ENCODE measurements at places on chromosomes 3 and 15.

DNA sequence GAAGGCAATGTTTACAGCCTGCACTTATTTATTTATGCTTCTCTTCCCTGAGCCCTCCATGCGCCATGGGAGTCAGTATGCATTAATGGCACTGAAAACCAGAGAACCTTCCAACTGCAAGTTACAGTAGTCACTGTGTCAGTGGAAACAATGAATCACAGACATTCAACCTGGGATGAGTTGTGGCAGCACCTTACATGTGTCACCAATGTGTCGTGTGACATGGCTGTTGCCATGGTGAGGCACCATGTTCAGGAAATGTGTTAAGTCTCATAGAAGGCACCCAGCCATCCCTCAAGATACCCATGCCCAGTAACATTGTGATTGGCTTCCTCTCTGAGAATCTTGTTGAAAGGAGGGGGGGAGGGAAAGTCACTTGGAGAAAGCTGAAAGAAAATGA, 105.0 kb downstream of the FOXP1 start:
- no peak for DNase-seq

GRCh38 chr15:66253418-66254088, at the start of gene MEGF11:
TSS of gene MEGF11 (minus strand) at chr15:66253750. CDS start at chr15:66128403, 125,347 bp downstream.
- DNase-seq = no peak

- no peak for DNase-seq
Observed at GRCh38 chr3:63642488-63642887, 10.0 kb upstream of the SNTN start.

DNA sequence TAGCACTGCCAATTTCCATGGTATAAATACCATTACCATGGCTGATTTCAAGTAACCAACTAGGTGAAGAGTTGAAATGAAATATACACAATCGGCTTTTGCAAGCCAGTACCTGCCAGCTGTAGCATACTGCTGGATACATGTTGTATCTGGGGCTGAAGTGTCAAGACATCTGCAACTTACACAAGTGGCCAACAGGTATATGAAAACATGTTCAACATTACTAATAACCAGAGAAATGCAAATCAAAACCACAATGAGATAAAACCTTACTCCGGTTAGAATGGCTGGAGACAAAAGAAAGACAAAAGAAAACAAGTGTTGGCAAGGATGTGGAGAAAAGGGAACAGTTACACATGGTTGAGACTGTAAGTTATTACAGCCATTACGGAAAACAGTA, 11.6 kb downstream of the ATOSA start:
- DNase-seq = no peak

DNA sequence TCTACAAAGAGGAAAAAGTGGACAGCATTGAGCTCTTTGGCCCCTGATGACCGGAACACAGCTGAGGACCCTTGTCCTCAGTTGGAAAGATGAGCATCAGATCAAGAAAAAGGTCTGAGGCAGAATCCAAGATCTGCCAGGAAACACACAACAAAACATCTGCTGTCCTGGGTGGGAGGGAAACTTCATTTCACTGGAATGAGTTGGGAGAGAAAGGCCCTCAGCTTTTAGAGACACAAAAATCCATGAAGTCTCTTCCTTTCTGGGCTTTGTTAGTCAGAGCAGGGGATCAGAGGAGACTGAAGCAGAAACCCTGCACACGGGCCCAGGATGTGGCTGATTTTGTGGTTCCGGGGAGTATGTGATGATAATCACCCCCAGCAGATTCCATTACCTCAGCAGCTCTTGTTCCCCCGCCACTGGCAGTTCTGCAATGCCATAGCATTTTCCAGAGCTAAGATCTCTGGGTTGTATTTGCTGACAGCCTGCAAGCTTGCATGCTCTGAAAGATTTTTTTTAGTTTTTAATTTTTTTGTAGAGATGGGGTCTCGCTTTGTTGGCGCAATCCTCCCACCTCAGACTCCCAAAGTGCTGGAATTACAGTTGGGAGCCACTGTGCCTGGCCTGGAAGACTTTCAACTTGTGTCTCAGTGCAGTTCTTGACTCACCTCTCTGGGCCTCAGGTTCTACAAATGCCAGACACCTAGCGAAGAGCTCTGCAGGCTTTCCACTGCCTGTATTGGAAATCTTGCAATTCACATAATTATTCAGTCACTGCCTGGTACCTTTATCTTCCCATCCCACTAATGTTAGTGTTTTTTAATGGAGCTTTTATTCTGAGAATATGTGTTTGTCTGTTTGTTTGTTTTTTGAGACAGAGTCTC, 5.8 kb upstream of the TATDN2 start:
- DNase-seq = no peak

GRCh38 chr15:71384501-71384900, 269.2 kb downstream of the THSD4 start:
- DNase-seq = no peak

- DNase-seq = no peak
Observed at GRCh38 chr3:172577987-172578570, 54.8 kb upstream of the TNFSF10 start.

DNA sequence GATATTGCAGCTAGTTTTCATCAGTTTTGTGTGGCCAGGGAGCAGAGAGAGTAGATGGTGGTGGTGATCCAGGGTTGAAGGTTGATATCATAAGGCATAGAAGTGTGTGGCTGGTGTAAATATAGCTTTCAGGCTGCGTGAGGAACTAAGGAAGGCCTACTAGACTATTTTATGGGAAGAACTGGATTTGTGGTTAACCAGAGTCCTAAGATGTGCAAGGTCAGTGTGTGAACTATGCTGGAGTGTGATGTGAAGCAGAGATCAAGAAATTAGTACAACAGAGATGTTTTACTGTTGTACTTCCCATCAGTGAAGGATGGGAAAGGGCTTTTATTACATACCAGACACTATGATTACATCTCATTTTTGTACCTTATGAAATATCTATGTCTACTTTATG, 41.5 kb downstream of the MAPK6 start:
- DNase-seq = no peak

GRCh38 chr3:66481071-66482017, 19.5 kb downstream of the LRIG1 start:
- no peak for DNase-seq

DNA sequence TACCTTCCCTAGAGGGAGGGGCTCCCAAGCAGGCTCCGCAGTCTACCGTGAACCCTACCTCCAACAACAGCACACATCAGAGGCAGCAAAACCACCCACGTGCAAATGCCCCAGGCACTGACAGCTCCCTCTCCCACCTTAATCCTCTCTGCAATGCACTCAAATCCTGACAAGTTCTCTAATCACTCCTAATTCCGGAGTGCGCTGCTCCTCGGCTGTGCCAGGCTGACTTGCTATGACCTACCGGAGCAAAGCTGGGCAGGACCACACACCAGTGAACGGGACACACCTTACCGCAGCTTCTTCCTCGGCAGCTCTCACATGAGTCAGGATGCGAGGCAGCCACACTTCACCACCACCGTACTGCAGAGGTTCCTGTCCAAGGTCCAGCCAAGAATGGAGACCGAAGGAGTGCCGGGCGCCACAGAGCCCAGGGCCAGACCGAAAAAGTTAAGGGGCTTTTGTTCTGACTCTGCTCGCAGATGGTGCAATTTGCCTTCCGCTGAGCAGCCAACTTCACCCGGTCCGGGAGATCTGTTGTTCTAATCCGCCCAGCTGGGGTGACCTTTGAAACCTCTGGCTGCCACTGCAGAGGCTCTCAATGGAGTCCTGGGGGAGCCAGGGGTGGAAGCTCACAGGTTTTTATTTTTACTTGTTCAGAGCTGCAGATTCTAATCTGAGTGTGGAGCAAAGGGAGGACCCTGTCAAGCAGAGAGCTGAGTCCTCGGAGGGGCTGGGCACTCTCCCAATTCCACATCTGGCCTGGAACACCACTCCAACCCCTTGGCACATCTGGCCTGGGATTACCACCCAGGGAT, 84.4 kb downstream of the MYLK start:
- DNase-seq = peak; percentile 39

DNA sequence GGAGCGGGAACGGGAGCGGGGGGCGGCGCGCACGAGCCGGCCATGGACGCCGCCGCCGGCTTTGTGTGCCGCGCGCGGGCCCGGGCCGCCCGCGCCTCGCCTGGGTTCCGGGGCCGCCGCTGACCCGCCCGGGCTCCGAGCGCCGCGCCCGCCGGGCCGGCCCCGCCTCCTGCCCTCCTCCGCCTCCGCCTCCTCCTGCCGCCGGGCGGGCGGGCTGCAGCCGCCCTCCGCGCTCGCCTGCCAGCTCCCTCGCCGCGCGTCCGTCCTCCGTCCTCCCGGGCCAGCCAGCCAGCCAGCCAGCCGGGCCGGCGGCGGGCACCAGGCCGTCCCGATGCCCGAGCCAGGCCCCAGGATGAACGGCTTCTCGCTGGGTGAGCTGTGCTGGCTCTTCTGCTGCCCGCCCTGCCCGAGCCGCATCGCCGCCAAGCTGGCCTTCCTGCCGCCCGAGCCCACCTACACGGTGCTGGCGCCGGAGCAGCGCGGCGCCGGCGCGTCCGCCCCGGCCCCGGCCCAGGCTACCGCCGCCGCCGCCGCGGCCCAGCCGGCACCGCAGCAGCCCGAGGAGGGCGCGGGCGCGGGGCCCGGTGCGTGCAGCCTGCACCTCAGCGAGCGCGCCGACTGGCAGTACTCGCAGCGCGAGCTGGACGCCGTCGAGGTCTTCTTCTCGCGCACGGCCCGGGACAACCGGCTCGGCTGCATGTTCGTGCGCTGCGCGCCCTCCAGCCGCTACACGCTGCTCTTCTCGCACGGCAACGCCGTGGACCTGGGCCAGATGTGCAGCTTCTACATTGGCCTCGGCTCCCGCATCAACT, at the start of gene ABHD17C:
Gene ABHD17C, plus strand, starts transcription at position 212 of the 812 bp plus-strand sequence. Its CDS starts 120 bp downstream, at position 332.
- DNase-seq = peak; percentile 59

- no peak for DNase-seq
Observed at GRCh38 chr3:29697989-29698388, 417.1 kb downstream of the RBMS3 start.

GRCh38 chr3:143151004-143151731, 31.6 kb downstream of the CHST2 start:
- peak; percentile 17 for DNase-seq

DNA sequence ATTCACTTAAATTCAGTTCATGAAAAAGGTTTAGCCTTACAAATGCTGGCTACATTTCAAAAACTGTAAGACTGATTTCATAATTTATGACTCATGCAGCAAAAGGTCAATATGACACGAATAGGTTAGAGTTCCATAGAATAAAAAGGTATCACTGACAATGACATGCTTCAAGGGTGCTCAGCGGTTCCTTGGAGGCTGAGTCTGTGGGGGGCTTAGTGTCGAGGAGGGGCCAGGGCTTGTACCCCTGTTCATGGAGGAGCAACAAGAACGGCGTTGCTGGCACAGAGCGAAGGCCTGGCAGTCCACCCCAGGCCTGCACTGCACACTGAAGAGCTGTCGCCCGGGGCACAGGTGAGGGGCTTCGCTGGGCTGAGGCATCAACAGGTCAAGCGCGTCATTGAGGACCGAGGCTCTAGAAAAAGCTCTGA, 174.2 kb downstream of the NR1D2 start:
- no peak for DNase-seq

- DNase-seq = no peak
Observed at GRCh38 chr3:118984699-118985098, 49.9 kb downstream of the IGSF11 start.

- DNase-seq = no peak
Observed at GRCh38 chr15:74505837-74506514, 35.0 kb upstream of the ARID3B start.

DNA sequence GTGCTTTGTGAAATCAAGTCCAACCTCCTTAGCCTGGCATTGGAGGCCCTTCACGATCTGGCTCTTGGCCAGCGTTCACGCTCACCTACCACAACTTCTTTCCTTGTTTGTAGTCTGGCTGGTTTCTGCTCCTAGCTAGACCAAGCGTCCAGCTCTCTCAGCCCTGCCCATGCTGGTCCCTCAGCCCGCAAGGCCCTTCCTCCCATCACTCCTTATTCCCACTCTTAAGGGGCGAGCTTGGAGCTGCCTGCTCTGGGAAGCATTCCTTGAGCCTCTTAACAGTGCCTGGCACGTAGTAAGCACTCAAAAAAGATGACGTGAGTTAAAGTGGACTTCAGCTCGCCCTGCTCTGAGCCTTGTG, 8.7 kb downstream of the SLC6A6 start:
- no peak for DNase-seq

DNA sequence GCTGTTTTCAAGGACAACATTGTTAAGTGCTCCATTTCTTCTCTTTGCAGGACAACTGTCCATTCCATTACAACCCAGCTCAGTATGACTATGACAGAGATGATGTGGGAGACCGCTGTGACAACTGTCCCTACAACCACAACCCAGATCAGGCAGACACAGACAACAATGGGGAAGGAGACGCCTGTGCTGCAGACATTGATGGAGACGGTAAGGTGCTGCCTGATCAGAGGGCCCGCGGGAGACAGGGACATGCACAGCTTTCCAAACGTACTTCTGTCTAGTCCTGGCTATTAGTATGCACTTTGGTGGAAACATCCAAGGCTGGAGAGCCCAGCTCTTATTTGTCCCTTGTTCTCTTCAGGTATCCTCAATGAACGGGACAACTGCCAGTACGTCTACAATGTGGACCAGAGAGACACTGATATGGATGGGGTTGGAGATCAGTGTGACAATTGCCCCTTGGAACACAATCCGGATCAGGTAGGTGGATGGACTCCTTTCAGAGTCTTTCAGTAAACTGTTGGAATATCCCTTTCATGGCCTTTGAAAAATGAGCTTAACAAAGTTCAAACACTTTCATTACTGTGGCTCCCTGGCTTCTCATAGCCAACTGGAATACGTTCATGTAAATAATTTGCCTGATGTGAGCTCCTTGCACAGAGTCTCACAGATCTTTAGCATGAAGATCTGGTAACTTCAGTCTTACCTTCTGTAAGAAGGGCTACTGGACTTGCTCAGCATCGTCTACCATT, 10.4 kb downstream of the THBS1 start:
- DNase-seq = no peak

- DNase-seq = no peak
Observed at GRCh38 chr3:118267588-118267987, 767.1 kb downstream of the IGSF11 start.

DNA sequence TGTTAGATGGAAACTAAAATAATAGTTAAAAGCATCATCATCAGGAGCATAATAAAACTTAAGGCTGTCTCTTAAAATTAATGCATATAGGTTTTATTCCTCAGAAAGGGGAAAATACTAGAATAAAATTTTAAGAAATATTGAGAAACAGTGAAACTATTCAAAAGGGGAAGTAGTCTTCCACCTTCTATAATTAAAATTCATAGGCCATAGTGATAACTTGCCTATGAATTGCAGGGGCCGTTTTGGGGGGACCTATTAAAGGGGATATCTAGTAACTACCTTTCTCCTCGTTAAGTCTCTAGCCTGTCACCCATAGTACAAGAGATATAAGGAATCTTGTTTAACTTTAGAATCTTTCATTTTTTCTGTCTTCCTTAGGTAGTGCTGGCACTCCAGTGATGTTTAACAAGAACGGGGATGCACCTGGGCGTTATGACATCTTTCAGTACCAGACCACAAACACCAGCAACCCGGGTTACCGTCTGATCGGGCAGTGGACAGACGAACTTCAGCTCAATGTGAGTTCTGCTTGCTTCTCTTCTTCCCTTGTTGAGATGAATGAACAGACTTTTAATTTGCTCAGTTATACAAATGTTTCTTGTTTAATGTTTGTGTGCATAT, 600.4 kb downstream of the GRM7 start:
- no peak for DNase-seq

DNA sequence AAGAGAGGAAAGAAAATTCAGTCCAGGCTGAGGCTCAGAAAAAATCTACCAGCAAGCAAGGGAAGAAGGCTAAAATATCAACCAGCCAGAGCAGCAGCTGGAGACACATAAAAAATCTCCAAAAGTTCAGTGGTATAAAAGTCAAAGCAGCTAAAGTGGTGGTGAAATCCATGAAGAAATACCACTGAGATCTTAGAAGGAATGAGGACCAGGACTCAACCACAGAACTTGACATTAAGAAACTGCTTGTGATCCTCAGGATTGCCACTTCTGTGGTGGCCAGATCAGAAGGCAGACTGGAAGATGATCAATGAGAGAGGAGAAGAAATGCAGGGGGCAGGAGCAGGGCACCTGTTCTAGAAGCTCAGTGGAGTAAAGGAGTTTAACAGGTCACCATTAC, 22.5 kb downstream of the CNTN3 start:
- no peak for DNase-seq
